ENCODE measurements at places on chromosomes 16 and 17.

DNA sequence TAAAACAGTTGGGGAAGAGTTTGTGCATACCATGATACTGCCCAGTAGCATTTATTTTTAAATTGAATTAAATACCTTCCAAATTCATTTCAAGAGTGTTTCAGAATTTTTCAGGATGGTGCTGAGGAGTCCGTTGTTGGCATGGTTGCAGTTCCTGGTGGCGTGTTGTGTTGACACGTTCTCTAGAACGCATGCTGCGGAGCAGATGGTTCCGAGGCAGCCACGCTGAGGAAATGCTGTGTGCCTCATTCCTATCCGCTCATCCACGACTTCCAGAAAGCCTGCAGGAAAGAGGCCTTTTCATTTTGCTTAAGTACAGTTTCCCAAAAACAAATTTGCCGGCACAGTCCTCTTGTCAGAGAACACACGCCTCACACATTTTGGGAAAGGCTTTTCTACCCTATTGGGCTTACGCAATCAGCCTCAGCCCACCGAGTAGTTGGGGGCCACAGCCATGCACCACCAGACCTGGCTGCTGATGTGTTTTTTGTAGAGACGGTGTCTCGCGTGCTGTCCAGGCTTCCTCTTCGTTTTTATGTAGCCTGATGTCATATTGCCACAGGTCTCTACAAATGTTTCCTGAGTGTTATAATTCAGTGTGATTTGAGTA is 32.1 kb upstream of the IL17C start:
- DNase-seq = no peak

GRCh38 chr17:46736100-46736499 is 82.4 kb downstream of the WNT3 start:
- DNase-seq = no peak

GRCh38 chr16:80277182-80277581 is 263.6 kb upstream of the DYNLRB2 start:
- no peak for DNase-seq

GRCh38 chr17:56914581-56915273 is 878 bp upstream of the TRIM25 start:
- no peak for DNase-seq

DNA sequence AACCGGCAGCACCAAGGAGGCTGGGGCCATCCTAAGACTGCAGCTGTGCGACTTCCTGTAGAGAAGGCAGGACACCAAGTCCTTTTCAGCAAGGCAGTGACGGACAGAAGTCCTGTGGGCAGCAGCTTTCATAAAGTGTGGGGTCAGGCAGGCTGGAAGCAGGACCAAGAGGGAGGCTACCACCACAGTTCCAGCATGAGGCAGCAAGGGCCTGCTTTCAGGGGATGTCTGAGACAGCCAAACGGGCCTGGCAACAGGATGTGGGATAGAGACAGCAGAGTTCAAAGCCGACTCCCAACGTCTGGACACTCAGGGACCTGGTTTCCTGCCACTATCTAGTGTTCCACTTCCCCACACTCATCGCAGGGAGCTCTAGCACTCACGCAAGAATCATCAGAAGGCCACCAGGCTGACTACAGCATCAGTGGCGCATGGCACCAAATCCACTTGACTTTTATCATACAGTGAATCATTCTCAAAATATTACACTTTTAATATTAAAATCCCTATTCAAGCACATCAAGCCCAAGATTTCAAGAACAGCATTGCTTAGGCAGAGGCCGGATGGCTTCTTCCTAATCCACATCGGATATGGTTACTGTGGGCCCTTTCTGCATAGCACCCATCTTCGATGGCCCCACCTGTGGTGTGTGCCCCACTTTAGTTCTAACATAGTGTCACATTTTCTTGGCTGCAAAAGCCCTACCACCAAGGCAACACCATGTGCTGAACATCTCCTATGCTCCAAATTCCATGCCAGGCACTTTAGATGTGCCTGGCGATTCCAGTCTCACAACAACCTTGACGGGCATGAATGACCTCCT is 5.2 kb downstream of the USP7 start:
- no peak for DNase-seq

DNA sequence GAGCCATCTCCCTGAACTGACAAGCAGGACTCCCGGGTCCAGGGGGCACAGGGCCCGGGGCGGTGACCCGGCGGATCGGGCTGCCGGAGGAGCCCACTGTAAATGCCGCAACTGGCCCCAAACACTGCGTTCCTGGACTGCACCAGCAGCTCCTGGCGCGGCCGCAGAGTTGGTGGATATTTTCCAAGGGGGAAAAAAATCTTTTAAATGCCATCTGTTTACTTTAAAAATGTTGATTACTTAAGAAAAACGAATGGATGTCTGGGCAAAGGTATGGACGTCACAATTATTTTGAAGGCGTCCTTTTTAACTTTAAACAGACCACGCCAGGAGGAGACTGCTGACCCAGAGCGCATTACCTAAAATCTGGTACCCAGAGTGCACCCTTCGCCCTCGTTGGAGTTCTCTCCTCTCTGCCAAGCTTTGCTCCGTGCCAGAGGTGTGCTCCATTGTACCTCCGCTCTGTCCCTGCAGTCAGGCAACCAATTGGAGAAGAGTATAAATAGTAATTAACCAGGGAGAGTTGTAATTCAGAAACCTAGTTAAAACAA is 3.4 kb downstream of the HS3ST3B1 start:
- no peak for DNase-seq

- DNase-seq = no peak
Observed at GRCh38 chr17:58248955-58249269, 10.5 kb downstream of the LPO start.

DNA sequence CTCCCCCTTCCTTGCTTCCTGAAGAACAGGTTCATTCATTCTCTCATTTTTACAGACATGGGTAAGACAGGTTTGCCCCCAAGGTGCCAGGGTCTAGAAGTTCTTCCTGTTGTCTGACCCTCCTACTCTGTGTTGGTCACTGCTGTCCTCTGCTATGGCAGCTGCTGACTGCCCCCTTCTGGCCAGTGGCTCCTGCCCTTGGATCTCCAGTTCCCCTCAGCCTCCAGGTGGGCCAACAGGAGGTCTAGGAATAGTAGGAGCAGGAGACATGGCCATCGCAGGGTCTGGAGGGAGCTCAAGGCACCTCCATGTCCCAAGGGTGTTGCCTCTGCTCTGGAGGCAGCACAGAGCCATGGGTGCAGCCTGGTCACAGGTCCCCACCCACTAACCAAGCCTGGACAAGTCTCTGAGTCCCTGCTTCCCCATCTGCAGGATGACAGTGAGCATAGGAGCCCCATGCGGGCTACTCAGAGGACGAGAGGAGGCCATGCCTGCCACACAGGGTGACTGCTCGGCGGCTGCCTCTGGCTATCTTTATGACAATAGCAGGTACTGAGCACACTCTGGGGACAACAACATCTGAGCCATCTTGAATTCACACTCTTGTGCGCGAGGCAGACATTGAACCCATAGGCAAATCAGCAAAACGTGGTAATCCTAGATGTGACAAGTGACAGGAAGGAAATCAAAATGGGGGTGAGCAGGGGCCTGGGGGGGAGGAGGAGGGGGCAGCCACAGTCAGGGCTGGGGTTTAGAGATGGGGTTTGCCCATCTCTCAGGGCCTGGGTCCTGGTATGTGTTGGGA is 27.0 kb upstream of the NXPH3 start:
- DNase-seq = no peak

- DNase-seq = no peak
Observed at GRCh38 chr16:72332926-72333325, 161.0 kb upstream of the PMFBP1 start.

Measured in activated naive CD4-positive, alpha-beta T cell treated with anti-CD3 and anti-CD28 coated beads, Interleukin-2, amount 50 U/mL, for 16 hours (primary cell).